ENCODE measurements at places on chromosomes 12 and 14.

GRCh38 chr12:41476499-41477439, 288.6 kb downstream of the PDZRN4 start:
- DNase-seq: no peak

DNA sequence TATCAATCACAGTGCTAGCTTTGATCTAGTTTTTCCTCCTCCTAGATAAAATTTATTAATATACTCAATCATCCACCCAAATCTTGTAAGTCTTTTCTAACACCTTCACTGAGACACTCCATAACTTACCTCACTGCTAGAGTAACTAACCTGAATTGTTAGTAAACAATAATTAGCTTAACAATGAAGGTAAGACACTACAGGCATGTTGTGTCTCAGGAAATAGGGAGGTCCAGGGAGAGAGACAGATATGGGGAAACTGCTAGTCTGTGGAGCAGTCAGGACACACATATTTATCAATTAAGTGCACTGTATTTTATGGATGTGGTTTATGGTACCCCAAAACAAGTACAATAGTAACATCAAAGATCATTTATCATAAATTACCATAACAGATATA, 94.2 kb upstream of the SSTR1 start:
- DNase-seq: no peak

GRCh38 chr12:25001311-25001710, 52.4 kb upstream of the BCAT1 start:
- no peak for DNase-seq

DNA sequence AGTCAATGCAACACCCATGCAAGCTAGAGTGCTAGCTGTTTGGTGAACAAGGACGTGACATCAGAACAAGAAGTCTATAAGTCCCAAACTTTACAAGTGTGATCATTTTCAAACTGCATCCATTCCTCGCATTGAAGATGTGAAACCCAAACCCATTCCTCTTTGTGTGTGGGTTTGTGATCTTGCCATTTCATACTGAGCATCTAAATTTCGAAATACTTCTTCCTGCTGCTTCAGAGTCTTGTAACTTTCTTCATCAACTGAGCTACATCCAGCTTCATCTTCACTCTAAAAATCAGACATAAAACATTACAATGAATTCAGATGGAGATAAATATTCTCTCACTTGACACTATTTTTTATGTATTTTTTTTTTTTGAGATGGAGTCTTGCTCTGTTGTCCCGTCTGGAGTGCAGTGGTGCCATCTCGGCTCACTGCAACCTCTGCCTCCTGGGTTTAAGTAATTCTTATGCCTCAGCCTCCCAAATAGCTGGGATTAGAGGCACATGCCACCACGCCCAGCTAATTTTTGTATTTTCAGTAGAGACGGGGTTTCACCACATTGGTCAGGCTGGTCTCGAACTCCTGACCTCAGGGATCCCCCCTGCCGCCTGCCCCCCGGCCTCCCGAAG, 4.8 kb upstream of the ZCCHC8 start:
- DNase-seq: no peak

GRCh38 chr12:51536159-51536558, 54.9 kb upstream of the SCN8A start:
- DNase-seq: no peak

DNA sequence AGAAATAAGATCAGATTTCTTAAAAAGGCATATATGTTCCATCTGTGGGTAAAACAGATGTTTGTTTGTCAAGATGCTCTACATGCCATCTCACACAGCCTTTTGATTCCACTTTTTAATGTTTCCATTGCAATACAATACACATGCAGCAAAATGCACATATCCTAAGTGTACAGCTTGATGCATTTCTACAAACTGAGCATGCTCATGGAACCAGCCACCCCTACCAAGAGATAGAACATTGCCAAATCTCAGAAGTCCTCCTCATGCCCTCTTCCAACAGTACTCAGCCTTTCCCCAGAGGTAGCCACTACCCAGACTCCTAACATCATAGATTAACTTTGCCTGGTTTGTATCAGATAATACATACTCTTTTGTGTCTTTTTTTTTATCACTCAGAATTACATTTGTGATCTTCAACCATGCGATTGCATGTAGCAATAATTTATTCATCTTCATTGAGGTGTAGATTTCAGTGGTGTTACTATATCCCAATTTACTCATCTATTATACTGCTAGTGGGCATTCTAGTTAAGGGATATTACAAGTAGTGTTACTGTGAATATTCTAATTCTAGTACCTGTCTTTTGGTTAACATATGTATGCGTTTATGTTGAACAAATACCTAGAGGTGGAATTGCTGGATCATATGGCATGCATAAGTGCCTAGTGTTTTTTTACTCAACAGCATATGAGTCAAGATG, 3.3 kb downstream of the GPR65 start:
- DNase-seq: no peak

DNA sequence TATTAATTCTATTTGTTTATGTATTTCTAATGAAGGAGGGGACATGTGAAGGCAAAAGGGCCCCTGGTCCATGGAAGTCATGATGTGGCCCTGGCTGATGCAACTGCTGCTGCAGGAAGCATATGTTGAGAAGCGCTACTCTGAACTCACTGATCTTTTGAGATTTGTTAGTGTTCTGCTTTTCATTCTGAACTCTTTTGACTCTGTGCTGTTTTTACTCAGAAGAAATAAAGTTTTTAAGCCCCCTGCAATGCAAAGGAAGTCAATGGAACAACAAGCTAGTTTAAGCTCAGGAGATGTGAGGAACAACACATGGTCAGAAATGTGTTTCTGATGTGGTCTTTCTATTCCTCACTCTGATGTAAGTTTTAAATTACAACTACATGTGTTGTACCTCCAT, 88.9 kb upstream of the BTG1 start:
- no peak for DNase-seq

- DNase-seq: no peak
These were observed 123.5 kb upstream of the KITLG start for GRCh38 chr12:88703790-88704189.

DNA sequence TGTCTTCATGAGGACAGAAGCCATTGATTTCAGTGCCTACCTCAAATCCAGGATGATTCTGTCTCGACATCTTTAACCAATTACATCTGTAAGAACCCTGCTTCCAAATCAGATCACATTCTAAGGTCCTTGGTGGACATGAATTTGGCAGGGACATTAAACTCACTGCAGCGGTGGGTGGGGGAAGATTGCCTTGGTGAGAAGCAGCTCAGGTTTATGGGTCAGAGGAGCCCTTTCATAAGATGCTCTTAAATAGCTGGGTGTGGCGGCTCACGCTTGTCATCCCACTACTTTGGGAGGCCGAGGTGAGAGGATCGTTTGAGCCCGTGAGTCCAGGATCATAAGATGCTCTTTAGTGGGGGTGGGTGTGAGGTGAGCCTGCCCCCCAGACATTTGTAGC, 42.9 kb downstream of the ELK3 start:
- DNase-seq: no peak

DNA sequence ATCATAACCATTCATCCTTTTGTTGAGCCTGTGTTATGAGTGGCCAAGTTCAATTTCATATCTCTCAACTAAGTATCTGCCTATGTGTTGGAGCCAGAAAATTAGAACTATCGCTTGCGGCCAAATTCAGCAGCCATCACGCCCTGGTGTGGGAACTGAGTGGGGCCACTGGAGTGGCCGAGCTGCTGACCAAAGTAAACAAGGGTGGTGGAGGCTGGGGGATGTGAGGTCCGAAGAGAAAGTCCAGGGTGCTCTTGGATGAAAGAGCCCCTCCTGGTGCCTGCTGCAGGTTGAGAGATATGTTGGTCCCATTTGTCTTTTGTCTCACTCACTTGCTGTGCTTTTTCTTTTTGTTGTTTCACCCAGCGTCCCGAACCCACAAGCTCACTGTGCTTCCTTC, 14.9 kb downstream of the ADGRD1 start:
- no peak for DNase-seq

DNA sequence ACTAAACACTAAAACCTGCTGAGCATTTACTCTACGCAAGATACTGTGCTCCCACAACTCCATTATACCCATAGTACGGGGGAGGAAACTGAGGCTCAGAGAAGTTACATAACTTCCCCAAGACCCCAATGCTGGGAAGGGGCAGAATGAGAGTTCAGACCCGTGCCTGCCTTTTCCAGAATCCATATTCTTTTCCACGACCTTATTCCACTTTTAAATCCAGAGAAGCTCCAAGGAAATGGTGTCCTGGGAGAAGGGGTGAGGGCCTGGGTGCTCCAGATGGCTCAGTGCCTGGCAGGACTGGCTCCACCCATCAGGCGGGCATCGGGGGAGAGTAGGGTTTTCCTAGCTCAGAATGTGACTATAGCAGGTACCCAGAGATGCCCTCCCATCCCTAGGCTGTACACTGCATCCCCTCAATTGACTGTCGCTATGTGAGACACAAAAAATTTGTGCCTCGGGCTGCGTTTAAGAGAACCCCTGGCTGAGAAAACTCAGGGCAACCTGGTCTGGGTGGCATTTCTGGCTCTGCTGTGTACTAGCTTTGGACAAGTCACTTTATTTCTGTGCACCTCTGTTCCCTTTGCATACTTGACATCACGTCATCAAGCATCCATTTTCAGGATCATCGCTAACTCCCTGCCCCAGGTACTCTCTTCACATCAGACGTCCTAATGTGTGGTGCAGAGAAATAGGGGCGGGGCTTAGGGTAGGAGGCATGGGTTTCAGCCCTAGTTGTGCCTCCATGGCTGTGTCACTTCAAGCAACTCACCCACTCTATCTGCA, 11.6 kb upstream of the IQSEC3 start:
- DNase-seq: no peak

GRCh38 chr14:87434011-87434410, 559.0 kb downstream of the GALC start:
- DNase-seq: no peak

DNA sequence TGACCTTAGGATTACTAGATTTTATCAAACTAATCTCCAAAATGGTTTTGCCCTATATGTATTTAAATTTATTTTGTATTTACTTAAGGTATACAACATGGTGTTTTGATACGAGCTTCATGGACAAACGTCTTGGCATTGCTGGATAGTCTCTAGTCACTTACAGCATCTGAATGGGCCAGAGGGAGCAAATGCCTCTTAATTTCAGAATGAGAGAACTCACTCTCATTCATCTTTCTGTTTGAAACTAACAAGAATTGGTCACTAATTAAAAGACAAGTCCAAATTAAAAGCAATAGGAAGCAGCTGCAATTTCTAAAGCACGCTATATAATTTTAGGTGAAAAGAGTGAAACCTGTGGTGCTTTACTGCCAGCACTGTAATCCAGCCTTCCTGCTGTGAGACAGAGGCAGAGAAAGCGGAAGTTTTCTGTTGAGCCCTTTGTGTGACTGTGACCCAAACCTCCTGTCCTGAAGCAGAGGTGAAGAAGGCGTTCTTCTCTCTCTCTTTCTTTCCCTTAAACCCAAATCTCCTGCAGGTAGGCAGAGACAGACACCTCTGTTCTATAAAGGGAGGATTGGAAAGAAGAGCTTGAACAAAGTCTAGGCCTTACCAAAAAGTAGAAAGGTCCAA, 184.6 kb upstream of the NAV3 start:
- no peak for DNase-seq

DNA sequence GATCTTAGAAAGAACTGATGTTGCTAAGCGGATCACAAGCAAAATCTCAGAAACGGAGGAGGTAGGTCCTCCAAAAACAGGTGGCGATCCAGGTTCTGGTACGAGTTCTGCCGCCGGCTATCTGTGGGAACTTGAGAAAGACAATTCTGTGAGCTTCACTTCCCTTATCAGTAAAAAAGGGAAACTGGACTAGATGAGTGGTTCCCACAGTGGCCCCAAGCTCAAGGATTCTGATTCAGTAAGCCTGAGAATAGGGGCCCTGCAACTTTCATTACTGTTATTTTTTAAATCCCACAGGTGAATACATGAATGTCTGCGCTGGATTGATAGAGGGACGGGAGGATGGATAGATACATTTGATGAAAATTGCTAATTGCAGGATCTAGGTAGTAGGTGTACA, 160.2 kb downstream of the PPM1H start:
- DNase-seq: no peak

- no peak for DNase-seq
These were observed 22.1 kb upstream of the AQP2 start for GRCh38 chr12:49928471-49928870.

DNA sequence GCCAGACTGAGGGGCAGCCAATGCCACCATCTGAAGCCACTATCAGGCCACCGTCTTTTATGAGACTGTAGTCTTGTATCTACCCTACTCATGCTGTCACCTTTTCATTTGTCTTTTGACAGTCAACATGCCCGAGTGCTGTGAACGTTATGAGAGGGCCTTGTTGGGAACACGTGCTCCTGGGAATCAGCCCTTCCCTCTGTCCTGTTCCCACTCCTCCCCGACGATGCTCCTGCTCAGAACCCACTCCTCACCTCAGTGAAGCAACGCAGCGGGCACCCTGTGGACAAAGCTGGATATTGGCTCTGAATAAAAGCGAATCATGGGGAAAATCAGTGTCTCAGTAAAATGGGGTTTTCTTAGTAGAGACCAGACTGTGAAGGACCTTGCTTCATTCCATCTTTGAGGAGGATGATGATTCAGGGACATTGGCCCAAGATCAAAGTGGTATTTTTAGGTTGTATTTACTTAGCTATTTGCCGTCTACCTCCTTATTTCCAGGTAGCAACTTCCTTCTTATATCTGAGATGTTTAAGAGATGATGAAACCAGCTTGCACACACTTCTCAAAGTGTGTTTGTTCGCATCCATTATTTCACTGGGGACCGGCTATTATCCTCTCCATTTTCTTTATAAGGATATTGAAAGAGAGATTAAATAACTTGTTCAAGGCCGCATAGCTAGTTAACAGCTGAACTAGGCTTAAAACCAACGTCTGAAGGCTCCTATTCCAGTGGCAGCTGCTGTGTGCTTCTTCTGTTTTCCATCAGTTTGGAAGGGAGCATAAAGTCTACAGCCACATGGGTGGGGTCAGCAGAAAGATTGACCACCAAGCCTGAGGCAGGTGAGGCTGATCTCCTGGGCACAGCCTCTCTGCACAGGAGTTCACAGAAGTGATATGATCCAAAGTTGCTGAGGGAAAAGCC, 43.9 kb upstream of the CTDSP2 start:
- no peak for DNase-seq

DNA sequence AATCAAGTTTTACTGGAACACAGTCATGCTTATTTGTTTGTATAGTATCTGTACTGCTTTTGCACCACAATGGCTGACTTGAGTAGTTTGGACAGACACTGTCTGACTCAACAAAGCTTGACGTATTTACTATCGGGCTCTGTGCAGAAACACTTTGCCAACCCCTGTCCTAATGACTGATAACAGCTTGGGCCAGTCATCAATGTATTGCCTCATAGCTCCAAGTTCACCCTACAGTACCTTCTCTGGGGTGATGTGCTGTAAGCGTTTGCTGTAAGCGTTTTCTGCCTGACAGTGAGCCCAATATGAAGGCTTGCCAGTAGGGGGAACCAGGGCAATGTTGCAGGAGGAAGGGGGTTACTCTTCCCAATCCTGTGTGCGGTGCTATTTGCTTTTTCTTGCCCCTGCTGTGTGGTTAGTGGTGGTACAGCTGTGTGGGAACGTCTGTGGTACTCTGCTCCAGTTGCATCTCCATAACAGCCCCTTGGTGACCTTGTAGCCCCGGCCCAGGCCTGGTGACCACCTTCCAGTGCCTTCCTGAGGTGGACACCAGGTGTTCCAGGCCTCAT, 5.4 kb upstream of the CCDC177 start:
- DNase-seq: no peak
